ENCODE measurements at places on chromosomes 4 and X.
A peak's percentile ranks its signal among the peaks of the same experiment; 100 is the strongest.

DNA sequence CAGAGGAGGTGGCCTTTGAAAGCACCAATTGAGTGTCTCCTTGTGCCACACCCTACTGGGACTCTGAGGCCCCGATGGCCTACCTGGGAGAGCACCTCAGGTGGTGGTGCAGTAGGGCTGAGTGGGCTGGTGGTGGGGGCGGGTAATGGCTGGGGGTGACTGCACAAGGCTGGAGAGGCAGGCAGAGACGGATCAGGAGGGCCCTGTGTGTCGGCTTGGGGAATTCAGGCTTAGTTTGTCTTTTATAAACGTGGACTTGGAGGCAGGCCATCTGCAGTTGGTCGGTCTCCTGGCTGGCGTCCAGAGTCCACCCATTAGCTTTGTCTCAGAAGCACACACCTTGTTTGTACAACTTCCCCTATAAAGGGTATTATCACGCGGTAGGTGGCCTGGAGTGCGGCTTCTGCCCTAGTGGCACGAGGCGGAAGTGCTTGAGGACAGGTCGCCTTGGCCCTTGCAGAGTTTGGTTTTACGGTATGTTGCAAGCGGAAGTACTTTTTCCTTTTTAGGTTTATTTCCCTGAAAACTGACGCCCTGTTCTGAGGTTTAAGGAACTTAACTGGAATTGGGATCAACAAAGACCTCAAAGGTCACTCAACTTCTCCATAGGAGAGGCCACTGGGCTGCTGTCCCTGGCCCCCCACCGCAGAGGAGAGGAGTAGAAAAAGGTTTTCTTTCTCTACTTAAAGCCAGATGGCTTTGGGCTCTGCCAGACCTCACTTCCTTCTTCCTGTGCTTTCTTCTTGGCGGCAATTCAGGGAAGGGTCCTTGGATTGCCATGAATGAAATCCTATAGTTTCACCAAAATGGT lies 8.0 kb downstream of the TBC1D14 start:
- no peak for DNase-seq

DNA sequence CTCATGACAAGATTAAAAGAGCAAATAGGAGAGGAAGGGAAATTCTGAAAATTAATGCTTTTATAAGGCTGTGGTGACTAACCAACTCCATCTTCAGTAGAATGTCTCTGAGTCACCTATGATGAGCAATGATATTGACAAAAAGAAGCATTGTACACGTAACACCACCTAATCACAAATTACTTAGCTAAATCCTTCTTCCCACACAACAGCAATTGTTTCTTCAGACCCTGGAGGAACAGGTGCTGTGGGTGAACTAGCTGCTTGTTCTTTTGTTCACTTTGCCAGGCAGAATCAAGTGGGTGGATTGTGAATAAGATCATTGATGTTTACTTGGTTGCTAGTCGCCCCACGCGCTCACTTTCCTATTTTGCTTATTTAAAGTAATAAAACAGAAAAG lies 315.5 kb downstream of the CAMK2D start:
- no peak for DNase-seq

- no peak for DNase-seq
Observed at GRCh38 chr4:155495572-155496293, 119.0 kb upstream of the MAP9 start.

- DNase-seq = no peak
Observed at GRCh38 chr4:117965622-117966021, 68.7 kb upstream of the NDST3 start.

- DNase-seq = peak; percentile 13
Observed at GRCh38 chr4:7324651-7325121, 110.0 kb downstream of the PSAPL1 start.

DNA sequence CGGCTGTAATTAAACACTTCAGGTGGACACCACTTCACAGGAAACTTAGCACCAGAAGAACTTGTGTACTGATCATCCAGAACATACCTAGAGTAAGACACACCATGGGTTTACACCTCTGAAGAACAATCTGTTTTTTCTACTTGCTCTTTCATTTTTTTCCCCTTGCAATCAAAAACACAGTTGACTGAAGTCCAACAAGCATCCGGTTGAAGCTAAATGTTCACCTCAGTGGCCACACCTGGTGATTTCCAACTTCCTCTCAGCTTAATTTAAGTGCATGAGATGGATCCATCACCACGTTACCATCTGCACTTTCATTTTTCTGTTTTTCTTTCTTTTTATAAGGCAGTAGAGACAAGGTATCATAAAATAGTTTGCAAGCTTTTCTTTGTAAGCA lies 4.9 kb upstream of the TXK start:
- DNase-seq = no peak

GRCh38 chr4:123649645-123650391 lies 253.2 kb downstream of the SPRY1 start:
- DNase-seq = no peak

DNA sequence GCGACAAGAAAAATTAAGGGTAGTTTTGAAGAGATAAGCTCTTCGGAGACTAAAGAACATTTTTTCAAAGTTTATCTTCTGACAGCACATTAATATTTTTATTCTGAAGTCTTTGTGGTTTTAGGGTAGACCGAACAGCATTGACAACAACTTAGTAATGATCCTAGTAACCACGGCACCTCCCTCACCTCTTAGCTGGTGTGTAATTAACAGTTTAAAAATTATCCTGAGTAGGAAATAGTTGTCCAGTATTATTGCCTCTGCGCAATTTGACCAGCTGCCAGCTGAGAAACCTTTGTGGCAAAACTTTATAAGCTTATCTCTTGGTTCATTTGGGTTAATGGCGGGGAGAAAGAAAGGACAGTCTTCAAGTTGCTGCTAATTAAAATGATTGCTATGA lies 213.6 kb downstream of the CBLL2 start:
- no peak for DNase-seq

- no peak for DNase-seq
Observed at GRCh38 chr4:94390804-94391410, 48.3 kb upstream of the HPGDS start.

DNA sequence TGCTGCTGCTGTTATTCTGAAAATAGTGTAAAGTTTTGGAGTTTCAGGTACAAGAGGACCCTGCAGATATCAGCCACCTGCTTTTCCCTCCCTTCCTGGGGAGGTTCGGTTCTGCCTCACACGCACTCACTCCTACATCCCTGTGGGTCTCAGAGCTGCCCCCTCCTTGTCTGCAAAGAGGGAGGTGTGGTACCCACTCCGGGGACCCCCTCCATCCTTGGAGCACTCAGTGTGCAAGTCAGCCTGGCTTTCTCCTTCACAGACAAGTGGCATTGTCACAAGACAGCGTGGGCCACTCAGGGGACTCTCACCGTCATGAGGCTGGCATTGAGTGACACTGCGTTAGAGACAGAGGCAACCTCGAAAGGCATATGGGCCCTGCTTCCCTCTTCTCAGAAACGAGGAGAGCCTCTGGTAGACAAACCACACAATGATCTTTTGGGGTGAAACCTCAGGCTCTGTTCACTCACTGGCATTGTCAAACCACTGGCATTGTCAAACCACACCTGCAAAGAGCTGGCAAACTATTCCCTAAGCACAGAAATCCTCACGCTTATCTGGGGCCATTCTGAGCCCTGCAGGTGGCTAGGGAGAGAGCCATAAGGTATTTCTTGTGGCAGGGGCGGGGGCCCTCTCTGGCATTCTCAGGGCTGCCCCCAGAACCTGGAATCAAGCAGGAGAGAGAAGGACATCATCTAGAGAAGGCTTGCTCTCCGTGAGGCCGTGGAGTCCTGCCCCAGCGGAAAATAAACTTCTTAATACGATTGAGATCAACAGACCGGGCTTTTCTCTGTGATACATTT lies 285.0 kb downstream of the SHOX start:
- DNase-seq = no peak

DNA sequence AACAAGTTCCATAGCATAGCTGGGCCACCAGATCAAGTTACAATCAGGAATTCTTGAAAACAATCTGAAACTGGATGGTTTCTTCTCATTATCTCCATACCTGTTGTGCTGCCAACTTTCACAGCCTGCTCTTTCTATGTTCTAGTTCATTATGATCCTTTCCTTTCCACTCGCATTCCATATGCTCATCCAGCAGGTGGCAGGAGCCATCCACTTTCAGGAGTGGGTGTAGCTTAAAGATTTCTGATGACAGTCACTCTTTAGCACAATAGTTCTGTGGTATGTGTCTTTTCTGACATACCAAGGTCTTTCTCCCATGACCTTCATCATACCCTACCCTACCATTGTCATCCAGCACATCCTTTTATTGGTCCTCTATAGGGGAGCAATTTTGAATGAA lies 46.4 kb downstream of the PAGE2 start:
- DNase-seq = no peak

- no peak for DNase-seq
Observed at GRCh38 chr4:152255437-152255836, 280.5 kb downstream of the FBXW7 start.

DNA sequence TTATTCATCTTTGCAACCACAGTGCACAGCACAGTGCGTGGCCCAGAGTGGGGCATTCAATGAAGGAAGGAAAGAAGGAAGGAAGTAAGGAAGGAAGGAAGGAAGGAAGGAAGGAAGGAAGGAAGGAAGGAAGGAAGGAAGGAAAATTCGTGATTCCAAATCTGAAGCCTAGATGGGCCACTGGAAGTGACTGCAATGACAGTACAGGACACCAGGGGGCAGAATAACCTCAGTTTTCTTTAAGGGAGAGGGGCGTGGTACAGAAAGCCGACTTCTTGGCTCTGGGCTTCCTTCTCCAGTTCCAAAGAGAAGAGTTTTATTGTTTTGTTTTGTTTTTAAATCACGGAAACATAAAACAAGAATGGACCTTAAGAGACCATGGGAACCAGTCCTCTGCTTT lies 47.8 kb downstream of the APLN start:
- DNase-seq = peak; percentile 21

GRCh38 chrX:50100188-50100587 lies 100.6 kb downstream of the AKAP4 start:
- DNase-seq = peak; percentile 30

DNA sequence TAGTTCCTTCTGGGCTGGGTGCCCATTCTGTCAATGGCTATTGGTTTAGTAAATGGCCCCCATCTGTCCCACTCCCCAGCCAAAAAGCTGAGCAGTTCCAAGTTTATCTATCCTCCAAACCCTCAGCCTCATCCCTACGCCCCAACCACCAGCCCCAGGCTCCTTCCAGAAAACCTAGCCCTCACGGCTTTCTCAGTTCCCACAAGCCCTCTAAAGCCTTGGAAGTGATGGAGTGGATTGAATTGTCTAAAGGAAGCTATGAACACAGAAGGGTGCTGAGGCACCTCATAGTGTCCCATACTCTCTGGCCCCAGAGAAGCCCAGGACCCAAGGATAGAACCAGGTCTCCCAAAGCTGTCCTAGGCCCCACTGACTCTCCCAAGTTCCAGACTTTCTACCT lies 75.6 kb upstream of the EFNB1 start:
- no peak for DNase-seq

DNA sequence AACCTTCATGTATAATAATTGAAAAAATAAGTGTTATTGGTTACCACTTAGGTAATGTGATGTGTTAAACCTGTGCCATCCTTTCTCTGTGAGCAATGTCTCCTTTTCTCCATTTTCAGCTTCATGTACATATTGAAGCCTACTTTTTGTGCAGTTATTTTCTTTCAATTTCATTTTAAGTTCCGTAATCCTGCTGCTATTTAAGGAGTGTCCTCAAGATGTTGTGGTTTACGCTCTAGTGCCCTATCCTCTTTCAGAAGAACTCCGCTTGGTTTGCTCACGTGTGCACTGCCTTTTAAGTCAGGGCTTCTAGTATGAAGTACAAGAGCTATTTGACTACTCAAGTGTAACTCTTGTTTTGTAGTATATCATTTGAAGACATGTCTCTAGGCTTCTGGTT lies 2253.2 kb upstream of the TENM3 start:
- DNase-seq = peak; percentile 25

GRCh38 chr4:156638925-156639605 lies 332.5 kb downstream of the PDGFC start:
- DNase-seq = no peak

- DNase-seq = no peak
Observed at GRCh38 chr4:48914311-48914710, 7.7 kb upstream of the OCIAD2 start.

DNA sequence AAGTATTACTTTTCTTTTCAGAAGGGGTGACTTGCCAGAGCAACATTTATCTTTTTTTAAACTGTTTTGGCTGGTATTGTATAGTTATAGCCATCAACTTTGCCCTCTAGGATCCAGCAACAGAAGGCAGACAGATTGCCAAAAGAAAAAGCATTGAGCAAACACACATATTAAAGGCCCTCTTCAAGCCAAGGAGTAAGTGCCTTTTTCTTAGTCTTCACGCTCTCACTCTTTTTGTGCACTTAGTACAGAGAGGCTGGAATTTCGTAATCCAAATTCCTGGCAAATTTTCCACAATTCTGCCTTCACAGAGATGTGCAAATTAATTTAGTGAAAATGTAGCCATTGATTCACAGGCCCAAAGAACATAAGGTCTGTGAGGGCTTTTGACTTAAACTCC lies 253.1 kb upstream of the EDA2R start:
- DNase-seq = no peak

DNA sequence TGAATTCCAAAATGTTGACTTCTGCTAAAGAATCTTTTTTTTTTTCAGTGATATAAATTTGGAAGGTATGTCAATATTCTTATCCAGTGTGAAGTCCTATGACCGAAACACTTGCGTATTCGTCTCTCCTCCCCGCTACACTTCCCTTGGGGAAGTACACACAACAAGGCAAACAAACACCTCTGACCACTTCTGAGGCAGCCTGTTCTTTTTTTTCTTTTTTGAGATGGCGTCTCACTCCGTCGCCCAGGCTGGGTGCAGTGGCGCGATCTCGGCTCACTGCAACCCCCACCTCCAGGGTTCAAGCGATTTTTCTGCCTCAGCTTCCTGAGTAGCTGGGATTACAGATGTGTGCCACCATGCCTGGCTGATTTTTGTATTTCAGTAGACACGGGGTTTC lies 78.1 kb upstream of the DHRSX start:
- no peak for DNase-seq
